ENCODE measurements at places on chromosomes 6 and 20.

GRCh38 chr6:79188885-79189480, 45.5 kb downstream of the HMGN3 start:
- DNase-seq = no peak

DNA sequence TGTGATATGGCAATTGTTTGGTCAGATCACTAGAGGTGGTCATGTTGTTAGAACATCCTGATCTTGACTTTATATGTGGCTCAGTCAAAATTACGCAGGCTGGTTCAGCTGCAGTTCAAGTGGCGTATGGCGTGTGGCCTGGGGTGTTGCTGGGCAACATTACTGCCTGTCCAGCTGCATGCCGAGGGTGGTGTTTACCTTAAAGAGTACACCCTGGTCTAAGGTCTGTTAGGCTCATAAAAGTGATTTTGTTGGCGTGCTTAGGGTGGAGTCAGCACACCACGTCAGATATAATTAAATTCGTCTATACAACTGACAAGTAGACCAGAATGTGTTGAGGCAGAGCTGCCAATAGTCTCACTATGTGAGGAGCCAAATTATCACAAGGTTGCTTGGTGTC, 55.6 kb upstream of the NEDD9 start:
- DNase-seq = no peak

DNA sequence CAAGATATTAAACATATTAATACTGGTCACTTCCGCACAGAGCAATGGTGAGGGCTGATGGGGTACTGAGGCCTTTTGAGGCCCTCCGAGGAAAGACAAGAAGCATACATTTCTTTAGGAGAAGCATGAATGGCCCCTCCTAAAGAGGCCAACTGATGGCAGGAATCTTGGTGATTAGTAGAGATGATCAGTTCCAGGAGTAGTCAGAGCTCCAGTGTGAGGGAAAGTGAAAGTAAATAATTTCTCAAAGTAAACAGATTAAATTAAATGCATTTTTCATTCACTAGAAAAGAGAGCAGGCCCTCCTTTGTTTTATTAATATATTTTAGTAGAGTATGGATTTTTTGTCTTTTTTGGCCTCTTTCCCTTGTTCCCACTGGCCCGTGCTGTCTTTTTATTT, 38.2 kb downstream of the NOX3 start:
- no peak for DNase-seq

DNA sequence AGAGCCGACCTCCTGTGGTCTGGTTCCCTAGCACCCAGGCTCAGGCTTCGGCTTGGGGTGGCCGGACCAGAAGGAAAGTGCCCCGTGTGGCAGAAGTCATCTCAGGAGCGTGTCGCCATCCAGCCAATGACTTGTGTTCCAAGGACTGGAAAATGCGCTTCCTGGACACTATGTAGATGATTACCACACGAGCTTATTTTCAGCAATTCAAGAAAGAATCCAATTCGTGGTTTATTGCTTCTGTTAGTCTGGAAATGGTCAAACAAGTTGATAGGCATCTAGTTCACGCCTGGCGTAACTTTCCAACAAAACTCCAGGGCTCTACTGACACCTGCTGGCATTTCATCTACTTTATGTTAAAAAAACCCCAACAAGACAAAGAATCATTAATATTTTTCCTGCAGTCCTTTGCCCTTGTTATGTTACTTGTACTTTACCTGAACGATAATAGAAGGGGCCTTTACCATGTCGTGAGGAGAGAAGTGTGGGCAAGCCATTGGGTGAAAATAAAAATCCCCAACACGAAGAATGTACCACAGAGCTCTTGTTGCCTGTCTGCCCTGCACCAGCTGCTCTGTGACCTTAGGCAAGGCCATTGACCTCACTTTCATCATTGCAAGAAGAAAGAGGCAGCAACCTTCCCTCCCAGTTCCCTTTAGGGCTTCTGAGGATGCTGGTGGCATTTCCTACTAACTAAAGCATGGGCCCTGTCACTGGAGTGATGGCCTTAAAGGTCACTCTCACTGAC, 154.7 kb upstream of the LAMP5 start:
- DNase-seq = no peak

- no peak for DNase-seq
Observed at GRCh38 chr6:145025488-145025887, 709.8 kb downstream of the EPM2A start.

- DNase-seq = no peak
Observed at GRCh38 chr20:52425701-52426100, 234.1 kb upstream of the ZFP64 start.

DNA sequence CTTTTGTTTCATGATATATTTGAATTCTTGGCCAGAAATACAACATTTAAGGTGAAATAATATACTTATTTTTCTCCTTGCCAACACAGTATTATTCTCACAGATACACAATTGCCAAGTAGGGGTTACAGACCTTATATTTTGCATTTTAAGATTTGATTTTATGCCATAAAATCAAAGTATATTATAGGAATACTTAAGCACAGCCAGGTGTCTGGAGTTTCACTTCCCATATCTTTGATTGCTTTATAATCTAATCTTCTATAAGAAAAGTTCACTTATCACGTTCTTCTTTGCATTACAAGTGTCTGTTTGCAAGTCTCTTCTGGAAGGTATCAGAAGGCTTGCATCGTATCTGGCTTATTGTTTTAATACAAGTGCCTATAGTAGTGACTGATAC, 327.7 kb upstream of the MANEA start:
- no peak for DNase-seq

DNA sequence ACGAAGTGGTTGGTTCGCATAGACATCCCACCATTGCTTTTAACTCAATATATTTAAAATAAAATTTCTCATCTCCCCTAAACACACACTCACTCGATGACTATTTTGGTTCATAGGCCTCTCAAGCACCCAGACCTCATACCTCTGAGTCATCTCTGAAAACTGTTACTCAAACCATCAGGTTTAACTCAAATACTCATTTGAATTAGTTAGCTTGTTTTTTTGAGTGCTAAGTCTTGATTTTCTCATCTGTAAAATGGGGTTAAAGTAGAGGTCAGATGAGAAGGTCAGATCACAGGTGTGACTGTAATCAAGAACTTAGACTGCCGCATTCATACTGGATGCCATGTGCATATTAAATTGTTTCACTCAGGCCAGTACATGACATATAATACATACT, 243.9 kb upstream of the TENT5A start:
- no peak for DNase-seq

- no peak for DNase-seq
Observed at GRCh38 chr6:161435748-161436070, 161.8 kb upstream of the AGPAT4 start.

DNA sequence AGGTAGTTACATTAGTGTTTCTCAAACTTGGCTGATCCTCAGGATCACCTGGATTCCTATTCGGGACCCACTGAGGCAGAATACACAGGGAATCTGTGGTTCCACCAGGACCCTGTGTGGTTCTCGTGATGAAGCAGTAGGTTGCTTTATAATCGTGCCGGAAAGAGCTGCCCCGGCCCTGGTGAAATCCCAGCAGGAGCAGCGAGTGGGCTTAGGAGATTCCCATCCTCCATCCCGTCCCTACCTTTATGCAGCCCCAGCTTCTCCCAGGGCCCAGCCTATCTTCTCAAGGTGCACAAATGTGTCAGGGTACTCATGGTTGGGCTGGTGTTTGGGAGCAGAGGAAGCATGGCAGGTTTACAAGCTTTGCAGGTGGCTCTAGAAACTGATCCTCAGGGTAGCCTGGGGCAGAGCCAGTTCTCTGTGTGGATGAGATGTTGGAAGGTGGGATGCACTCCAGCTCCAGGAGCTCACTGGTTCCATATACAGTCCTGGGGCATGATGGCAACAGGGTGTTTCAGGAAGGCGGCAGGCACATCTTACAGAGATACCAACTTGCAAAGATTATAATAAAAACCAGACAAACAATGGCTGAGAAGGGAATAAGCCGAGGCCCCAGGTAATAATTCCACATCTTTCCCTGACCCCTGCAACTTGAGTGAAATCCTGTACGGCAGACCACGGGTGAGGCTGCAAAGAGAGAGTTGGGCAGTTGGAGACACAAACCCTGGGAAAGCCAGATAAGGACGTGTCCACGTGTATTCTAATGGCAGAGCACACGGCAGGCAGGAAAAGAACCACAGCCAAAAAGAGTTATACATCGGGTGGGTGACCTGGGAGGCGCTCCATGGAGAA, 5.9 kb downstream of the SLC22A1 start:
- no peak for DNase-seq

- no peak for DNase-seq
Observed at GRCh38 chr20:53855733-53856132, 214.7 kb downstream of the BCAS1 start.

DNA sequence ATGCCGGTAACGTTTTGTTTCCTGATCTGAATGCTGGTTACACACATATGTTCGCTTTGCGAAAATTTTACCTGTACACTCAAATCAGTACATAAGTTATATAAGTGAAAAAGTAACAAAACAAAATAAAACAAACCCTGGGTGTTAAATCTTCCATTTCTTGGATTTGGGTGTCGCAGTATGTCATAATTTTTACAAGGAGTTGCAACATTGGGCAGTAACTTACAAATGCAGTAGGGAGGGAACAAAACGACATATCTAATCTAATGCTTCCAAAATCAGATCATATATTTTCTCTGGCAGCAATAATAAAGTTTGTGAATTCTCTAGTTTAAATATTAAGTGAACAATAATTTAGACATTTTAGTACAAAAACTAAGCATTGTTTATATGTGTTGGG, 25.2 kb downstream of the SNX14 start:
- no peak for DNase-seq

DNA sequence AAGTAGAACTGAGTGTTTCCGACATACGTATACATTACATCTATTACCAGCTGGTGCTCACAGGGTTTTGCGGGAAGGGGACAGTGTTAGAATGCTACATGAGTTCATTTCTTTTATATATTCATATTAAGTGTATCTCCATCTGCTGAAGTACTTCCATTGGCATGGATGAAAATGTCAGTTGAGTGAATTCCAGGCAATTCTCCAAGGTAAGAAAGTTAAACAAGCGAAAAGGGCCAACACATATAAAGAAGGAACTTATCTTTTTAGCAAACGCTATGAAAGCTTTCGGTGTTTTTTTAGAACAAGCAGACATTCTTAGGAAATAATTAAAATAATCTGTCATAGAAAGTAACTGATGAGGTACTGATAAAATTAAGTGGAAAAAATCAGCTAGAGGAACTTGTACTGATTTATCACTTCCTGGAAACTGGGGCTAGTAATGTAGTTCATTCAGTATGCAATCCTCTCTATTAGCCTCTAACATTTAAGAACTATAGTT, 34.6 kb downstream of the RNF146 start:
- no peak for DNase-seq

DNA sequence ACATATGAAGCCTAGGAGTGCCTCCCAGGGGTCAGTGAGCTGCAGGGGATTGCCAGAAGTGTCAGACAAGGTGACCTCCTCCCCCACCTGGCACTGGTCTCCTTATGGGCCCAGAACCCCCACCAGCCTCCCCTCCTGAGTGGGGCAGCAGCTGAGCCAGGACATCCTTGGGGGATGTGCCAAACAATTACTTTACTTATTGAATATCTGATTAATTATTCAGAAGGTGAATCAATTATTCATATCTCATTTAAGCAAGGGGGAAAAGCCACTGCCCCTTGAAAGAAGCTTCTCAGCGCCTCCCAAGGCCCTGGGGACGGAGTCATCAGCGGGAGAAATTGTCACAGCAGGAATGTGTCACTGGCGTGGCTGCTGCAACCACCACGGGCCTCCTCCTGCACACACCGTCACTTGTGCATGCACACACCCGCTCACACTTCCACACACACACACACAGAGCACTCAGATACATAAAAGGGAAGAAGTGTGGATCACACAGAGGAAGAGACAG, 123.4 kb upstream of the MAFB start:
- DNase-seq = no peak

DNA sequence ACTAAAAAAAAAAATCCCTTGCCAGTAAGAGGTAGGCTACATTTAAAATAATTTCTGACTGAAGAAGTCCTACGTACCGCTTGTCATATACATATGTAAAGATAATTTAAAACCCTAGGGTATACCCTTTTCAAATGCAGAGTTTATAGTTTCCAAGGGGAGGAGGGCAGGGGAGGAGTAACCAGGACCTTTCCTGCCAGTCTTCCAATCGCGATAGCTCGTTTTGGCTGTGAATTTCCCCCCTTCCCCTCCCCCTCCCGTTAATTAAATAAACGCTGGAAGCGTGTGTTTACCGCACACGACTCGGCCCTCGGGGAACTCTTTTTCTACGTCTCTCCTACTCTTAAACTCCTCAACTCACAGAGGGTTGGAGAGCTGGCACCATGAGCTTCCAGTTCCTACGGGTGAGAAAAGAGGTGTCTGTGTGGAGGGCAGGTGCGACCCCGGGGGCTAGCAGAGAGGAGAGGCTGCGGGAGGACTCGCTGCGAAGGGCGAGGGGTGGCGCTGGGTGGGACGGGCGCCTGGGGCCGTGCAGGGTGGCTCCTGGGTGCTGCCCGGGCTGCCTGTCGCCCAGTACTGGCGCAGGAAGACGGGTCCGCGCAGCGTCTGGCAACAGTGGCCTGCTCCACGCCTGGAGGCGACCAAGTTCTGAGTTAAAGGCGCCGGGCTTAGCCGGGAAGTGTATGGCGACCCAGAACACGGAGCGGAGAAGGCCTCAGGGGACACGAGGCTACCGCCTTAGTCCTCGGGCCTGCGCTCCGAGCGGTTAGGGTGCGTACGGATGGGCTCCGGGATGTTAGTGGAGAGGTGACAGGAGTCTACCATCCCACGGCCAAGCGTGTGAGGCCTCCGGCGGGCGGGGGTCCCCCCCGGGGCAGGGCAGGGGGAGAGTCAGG, 4.1 kb upstream of the TFAP2C start:
- DNase-seq = no peak

DNA sequence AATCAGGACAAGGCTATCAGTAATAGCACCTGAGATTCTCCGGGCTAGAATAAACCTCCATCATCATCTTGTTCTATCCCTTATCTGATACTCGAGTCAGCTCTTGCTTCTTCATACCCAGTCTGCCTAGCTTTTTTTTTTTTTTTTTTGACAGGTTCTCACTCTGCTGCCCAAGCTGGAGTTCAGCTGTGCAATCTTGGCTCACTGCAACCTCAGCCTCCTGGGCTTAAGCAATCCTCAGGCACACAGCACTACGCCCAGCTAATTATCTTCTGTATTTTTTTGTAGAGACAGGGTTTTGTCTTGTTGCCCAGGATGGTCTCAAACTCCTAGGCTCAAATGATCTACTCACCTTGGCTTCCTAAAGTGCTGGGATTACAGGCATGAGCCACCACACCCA, 19.5 kb downstream of the SRSF6 start:
- no peak for DNase-seq

DNA sequence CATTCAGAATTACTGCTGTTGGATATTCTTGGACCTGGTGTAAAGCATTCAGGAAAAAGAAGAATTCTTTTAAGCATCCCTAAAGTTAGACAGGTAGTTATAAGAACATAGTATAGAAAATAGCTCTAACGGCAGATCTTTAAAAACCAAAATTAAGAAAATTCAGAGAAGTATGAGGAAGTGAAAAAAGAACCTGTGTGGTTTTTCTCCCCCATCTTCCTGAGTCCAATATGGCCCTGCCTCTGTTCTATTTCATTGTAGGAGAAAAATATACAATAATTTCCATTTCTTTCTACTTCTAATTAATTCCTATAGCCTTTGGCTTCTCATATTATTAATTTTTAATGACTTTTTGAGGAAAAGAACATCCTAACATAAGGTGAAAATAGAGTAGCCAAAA, 47.1 kb downstream of the FHL5 start:
- no peak for DNase-seq
